ENCODE measurements at places on chromosomes 5 and 9. TPM values are rescaled to one million over a fixed set of nuclear protein-coding genes. Genes with fewer than 3 reads are reported as not detected.
A peak's percentile ranks its signal among the peaks of the same experiment; 100 is the strongest.

- H3K4me1 ChIP-seq: no peaks in the 10 kb centered on the region
- DNase-seq: no peak
- H3K36me3 ChIP-seq: no peaks in the 10 kb centered on the region
- no peak overlapping the region for H3K27ac ChIP-seq
- no peak overlapping the region for H3K4me3 ChIP-seq
These were observed 56.0 kb upstream of the PCAT7 start for GRCh38 chr9:94498801-94499453.

- no peak overlapping the region for H3K27ac ChIP-seq
- peak overlapping the region; percentile 70 for H3K4me3 ChIP-seq
- H3K27me3 ChIP-seq: peaks cover 96% of the 10 kb centered on the region
- peaks cover 5% of the 10 kb centered on the region for H3K36me3 ChIP-seq
- DNase-seq: no peak
- H3K4me1 ChIP-seq: peaks cover 34% of the 10 kb centered on the region
These were observed 14.2 kb downstream of the LHX6 start for GRCh38 chr9:122214507-122214906.

GRCh38 chr9:93306579-93307091 lies 122.7 kb downstream of the WNK2 start:
- H3K4me1 ChIP-seq: peaks cover 8% of the 10 kb centered on the region
- H3K4me3 ChIP-seq: no peak overlapping the region
- DNase-seq: no peak
- peak overlapping the region; percentile 70 for H3K27ac ChIP-seq
- H3K27me3 ChIP-seq: no peaks in the 10 kb centered on the region
- peaks cover 18% of the 10 kb centered on the region for H3K36me3 ChIP-seq

DNA sequence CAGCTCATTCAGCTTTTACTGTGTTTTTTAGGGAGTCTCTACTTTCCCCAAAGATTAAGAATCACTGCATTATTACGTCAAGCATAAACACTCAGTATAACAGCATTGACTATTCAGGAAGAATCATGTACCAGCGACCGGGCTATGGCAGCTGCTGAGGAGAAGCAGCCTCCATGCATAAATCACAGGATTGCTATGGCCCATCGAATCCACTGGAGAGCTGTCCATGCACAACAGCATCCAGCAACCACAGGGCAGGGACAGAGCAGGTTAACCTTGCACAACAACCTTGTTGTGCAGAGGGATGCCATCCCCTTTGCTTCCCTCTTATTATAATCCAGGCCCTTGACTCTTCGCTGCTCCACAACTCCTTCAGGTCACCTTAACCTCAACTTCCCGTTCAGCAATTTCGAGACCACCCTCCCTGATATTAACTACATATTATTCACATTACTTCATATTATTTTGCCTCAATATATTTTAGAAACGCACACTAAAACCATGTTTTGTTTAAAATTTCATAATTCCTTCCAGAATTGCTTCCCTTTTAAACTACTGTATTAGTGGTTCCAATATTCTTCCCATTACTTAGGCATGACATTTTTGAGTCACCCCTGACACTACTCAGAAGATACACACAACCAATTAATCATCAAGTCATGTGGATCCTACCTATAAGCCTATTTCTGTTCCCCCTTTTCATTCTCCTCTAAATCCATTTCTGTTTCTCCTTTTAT lies 991 bp downstream of the IARS1 start:
- no peaks in the 10 kb centered on the region for H3K27me3 ChIP-seq
- DNase-seq: no peak
- peak overlapping the region; percentile 98 for H3K4me3 ChIP-seq
- peaks cover 47% of the 10 kb centered on the region for H3K36me3 ChIP-seq
- H3K4me1 ChIP-seq: peaks cover 16% of the 10 kb centered on the region

GRCh38 chr5:132264546-132265335 lies 7.2 kb downstream of the PDLIM4 start:
- no peak overlapping the region for H3K27ac ChIP-seq
- no peaks in the 10 kb centered on the region for H3K27me3 ChIP-seq
- no peak for DNase-seq

MYMK gene
- 0.34 TPM for total RNA-seq

ECSCR gene
- 2.7 TPM for total RNA-seq

TEX48 gene
- total RNA-seq: not detected

Measured in WTC11 (cell line).